CD4-positive, alpha-beta T cell treated with Interleukin-6 at 100 ng/mL for 8 hours (primary cell): ENCODE measurements at places on chromosomes 16 and 17.

GRCh38 chr16:29290631-29291247, 115.8 kb downstream of the NPIPB11 start:
- peak; percentile 47 for DNase-seq

DNA sequence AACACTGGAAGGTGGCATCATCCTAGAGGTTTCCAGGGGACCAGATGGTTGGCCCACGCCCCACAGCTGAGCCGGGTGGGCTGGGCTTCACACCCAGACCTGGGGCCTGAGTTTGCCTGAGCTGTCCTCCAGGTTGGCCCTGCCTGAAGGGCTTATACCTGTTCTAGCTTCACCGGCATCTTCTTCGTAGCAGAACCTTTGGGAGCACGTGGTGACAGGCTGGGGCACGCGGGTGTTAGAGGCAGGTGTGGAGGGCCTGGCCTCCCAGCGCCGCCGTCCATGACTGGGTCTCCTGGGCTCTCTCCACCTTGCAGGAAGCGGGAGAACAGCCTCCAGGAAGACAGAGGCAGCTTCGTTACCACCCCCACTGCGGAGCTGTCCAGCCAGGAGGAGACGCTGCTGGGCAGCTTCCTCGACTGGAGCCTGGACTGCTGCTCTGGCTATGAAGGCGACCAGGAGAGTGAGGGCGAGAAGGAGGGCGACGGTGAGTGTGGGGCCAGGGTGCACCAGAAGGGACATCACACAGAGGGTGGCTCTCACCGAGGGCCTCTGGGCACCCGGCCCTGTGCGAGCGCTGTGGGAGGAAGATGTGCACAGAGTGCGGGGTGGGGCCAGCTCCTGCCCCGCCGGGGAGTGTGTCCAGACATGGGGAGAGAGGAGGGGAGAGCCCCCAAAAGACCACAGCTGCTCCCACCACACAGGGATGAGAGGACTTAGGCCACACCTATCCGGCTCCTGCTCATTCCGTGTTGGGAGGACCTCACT, 4.6 kb upstream of the TEDC2 start:
- no peak for DNase-seq

GRCh38 chr16:64531401-64531800, 590.5 kb downstream of the CDH11 start:
- DNase-seq: no peak

GRCh38 chr16:70726892-70727361, 41.1 kb upstream of the MTSS2 start:
- no peak for DNase-seq

DNA sequence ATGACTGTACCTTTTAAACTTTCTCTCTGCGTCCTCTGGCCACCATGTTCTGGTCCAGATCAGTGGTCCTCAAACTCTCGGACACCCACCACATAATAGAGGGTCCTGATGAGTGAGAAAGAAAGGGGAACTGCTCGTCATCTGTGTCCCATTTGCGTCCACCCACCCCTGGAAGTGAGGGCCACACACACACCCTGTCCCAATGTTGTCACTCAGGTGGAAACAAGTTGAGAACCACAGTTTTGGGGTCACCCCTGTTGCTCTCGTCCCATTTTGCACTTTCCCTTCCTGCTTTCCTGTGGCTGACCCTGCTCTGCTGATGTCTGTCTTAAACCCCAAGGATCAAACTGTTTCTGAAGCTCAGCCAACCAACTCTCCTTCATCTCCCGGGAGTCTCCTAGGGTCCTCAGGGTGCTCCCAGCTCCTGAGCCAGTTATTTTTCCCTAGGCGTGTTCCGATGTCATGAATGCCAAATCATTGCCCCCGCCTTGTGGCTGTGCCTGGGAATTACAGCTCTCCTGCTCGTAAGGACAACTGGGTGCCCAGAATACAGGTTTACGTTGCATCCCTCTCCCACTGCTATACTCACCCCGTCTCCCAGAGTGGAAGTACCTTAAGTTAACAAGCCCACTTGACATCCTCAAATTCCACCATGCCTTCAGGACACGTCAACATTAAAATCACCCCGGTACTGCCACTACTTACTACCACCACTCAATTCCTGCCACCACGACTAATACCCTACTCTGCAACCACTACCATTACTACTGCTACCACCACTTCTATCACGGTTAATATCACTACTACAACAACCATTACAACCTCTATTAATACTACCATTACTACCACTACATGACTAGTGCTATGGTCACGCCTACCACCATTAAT, 26.0 kb upstream of the HNF1B start:
- DNase-seq: no peak

- no peak for DNase-seq
Observed at GRCh38 chr17:4232168-4232813, 31.5 kb downstream of the ANKFY1 start.

- no peak for DNase-seq
Observed at GRCh38 chr17:39742856-39743436, 5.2 kb downstream of the GRB7 start.

DNA sequence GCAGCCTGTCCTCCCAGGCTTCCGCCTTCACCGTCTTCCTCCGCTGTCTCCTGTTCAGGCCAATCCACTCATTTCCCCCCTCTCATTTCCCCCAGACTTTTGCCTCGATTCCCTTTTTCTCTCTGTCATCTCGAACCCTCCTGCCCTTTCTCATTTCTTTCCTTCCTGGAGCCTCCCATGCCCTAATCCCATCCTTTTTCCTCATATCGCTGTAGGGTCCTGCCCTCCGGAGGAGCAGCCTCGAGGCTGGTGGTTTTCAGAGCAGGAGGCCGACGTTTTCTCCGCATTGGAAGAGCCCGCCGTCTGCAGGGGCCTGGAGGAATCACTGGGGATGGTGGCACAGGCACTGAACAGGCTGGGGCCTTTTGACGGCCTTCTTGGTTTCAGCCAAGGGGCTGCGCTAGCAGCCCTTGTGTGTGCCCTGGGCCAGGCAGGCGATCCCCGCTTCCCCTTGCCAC, 597 bp downstream of the OVCA2 start:
- DNase-seq: no peak

- no peak for DNase-seq
Observed at GRCh38 chr17:49565948-49566491, 9.7 kb upstream of the NXPH3 start.

- no peak for DNase-seq
Observed at GRCh38 chr17:1091900-1092299, 87.9 kb downstream of the ABR start.

GRCh38 chr16:84950906-84951305, 60.4 kb downstream of the ZDHHC7 start:
- peak; percentile 12 for DNase-seq

GRCh38 chr17:76714822-76715495, 4.2 kb upstream of the MXRA7 start:
- peak; percentile 71 for DNase-seq

GRCh38 chr16:78129349-78129748, 29.9 kb downstream of the WWOX start:
- DNase-seq: no peak

DNA sequence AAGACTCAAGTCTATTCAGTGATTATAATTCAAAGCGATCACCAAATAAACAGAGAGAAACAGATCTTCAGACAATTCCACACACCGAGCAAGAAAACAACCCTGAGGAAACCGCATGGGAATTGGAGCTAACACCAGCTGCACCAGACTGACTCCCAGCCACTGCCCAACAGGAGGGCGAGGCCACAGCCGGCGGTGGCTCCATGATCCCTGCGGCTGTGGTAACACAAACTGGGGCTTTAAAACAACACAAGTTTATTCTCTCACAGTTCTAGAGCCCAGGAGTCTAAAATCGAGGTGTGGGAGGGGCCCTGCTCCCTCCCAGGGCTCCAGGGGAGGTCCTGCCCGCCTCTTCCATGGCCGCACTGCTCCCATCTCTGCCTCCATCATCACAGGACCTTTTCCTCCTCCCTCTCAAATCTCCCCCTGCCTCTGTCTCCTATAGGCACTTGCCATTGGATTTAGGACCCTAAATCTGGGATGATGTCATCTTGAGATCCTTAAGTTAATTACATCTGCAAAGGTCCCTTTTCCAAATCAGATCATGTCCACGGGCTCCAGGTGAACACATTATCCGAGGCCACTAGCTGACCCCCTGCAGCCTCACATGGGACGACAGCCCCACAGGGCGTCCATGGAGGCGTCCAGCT, 9.7 kb upstream of the HEXD start:
- no peak for DNase-seq

DNA sequence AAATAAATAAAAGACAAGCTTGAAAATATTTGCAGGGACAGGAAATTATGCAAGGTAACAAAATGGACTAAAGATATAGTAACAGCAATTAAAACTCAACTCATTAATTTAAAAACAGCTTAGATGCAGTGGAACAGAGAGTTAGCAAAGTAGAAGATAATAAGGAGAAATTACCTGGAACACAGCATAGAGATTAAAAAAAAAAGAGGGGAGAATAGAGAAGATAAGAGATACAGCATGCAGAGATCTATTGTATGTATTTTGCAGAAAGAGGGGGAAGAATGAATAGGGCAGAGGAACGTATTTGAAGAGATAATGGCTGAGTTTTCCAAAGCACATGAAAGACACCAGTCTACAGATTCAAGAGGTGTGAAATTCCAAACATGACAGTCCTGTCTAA, 8.4 kb upstream of the PIPOX start:
- DNase-seq: no peak

GRCh38 chr16:56369202-56369601, 56.1 kb downstream of the AMFR start:
- no peak for DNase-seq

DNA sequence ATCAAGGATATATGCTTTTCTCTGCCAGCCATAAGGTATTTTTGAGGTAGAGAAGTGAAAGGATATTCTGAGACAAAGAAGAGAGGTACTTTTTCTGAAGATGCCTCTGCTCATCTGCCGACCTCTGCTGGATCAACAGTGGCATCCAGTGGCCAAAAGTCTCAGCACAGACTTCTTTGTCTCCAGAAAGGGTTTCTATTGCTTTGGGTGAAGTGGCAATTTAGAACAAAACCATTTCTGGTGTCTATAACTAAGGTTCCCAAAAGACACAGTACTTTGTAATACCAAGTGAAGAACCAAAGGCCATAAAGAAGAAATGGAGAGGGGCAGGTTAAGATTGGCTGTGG, 155.2 kb upstream of the C17orf78 start:
- peak; percentile 3 for DNase-seq

GRCh38 chr17:42748202-42748907, 3.5 kb upstream of the EZH1 start:
- no peak for DNase-seq

DNA sequence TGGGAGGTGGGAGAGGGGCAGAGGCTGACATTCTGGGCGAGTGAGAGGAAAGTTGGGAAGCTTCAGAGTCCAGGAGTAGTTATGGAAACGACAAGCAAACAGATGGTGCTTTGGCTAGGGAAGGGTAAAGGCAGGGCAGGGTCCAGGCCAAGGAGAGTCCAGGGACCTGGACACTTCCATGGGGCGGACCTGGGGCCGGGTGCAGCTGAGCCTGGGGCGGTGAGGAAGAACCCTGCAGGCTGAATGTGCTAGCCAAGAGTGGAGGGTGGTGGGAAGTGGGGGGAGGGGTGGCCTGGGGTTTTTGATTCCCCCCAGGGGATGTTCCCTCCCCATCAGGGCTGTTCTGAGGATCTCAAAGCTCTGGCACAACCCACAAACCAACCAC, 2.6 kb downstream of the PPP1R9B start:
- no peak for DNase-seq

DNA sequence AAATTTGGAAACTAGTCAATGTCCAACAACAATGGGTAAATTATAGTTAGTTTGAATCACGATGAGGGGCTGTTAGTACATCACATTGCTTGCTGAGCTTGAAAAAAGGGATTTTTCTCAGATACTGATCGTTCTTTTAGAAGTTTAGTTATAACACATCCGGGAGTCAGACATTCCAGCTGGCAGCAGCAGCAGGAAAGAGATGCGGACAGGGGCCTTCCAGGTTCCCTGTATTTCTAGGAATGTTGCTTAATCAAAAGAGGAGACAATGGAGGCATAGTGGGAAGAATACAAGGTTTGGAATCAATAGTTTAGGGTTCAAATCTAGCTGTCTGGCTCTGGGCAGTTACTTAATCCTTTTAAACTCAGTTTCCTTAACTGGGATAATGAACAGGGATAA, 27.8 kb downstream of the CDK5R1 start:
- no peak for DNase-seq

DNA sequence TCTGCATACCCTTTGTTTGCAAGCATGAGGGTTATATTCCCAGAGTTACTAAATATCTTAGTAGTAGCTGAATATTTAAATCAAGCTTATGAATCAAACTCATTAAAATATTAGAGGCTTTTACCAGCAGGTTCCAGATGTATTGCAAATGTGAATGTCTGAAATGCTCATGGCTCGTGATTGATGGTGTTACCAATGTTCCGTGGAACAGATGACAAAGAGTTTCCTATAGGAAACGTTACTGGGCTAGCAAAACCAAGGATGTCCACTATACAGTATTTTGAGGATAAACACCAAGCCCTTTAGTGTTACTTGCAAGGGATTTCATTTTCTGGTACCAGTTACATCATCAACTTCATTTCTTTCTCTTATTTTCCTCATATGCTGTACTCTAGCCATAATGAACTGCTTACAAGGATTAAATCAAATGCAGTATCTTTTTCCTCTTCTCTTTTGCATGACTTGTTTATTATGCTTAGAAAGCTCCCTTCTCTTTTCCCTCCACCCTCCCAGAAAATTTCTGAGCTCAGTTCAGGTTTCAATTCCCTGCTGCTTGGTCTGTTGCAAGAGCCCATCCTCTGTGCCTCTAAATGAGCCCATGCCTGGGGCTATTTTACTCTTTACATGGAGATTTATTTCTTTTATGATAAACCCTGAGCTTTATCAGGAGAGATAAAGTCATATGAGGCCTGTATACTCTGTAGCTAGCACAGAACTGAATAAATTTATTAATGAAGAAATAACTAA, 1537.1 kb upstream of the GOT2 start:
- DNase-seq: no peak

GRCh38 chr17:46117117-46117516, 76.1 kb downstream of the KANSL1 start:
- DNase-seq: no peak

GRCh38 chr17:59345476-59345875, 14.0 kb downstream of the YPEL2 start:
- DNase-seq: no peak

- no peak for DNase-seq
Observed at GRCh38 chr16:88384222-88385111, 1.7 kb downstream of the ZNF469 start.

DNA sequence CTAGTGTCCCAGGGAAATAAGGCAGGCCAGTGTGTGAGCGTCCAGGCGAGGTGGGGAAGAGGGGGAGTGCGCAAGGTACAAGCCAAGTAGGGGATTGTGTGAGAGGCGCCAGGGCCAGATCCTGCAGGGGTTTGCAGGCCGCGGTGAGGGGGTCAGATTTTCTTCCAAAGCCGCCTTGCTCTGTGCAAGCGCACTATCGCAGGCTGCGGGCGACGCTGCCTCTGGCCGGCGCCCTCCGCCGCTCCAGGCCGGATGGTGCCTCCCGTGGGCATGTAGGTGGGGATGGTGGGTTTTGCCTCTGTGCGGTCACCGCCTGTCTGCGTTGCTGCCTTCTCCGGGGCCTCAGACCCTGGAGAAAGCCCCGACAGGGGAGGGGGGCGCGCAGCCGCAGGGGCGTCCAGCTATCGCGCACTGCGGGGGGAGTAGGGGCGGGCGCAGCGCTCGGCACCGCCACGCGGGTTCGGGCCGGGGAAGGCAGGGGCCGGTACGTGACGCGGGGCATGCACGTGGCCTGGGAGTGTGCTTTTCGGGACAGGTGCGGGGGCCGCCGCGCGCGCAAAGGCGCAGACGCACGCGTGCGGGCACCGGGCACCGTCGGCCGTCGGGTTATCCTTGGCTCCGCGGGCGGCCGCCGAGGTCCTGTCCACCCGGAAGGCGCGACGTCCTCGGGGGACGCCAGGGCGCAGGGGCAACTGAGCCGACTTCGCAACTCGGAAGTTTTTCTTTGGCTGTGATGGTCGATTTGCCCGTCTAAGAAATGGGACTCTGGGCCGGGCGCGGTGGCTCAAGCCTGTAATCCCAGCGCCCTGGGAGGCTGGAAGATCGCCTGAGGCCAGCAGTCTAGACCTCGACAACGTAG, 1.1 kb upstream of the HAPSTR1 start:
- DNase-seq: peak; percentile 25
